ENCODE measurements at places on chromosomes 13 and 19. TPM values are rescaled to one million over a fixed set of nuclear protein-coding genes. Genes with fewer than 3 reads are reported as not detected.
A peak's percentile ranks its signal among the peaks of the same experiment; 100 is the strongest.

GPR42 gene
- not detected for total RNA-seq

PGLYRP1 gene
- not detected for total RNA-seq

FGF22 gene
- total RNA-seq, result 0.49 TPM

CYSLTR2 gene
- total RNA-seq, result 2.4 TPM

CEACAM21 gene
- total RNA-seq, result 34.9 TPM

KIR3DL2 gene
- total RNA-seq, result 1.6 TPM

ZNF561 gene
- total RNA-seq, result 45.1 TPM

CBY2 gene
- not detected for total RNA-seq

- H3K4me1 ChIP-seq, result no peaks in the 10 kb centered on the region
- H3K27ac ChIP-seq, result no peak overlapping the region
- no peak overlapping the region for H3K4me3 ChIP-seq
- no peak for DNase-seq
- H3K27me3 ChIP-seq, result no peaks in the 10 kb centered on the region
Measured at GRCh38 chr13:59452189-59452890, 711.4 kb downstream of the DIAPH3 start.

- peaks cover 7% of the 10 kb centered on the region for H3K4me1 ChIP-seq
- peak; percentile 86 for DNase-seq
- no peaks in the 10 kb centered on the region for H3K27me3 ChIP-seq
- no peak overlapping the region for H3K4me3 ChIP-seq
Measured at GRCh38 chr19:10390652-10391286, 10.4 kb upstream of the TYK2 start.

DNA sequence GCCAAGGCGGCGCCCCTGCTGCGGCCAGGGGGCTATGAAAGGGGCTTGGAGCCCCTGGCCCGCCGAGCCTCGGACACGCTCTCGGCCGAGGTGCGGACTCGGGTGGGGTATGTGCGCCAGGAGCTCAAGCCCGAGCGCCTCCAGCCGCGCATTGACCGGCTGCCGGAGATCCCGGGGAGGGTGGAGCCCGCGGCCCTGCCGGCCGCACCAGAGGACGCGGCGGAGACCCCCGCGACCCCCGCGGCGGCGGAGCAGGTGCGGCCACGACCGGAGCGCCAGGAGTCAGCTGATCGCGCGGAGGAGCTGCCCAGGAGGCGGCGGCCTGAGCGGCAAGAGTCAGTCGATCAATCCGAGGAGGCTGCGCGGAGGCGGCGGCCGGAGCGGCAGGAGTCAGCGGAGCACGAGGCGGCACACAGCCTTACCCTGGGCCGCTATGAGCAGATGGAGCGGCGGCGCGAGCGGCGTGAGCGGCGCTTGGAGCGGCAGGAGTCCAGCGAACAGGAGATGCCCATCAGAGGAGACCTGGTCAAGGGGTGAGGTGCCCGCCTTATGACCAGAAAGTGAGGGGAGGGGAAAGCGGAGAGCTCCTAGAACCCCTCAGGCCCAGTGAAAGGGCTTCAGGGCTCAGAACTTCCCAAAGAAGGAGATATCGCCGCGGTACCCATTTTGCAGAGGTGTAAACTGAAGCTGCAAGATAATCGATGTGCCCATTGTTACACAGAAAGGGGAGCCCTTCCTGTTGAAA, 8.8 kb upstream of the SHKBP1 start:
- no peak overlapping the region for H3K27ac ChIP-seq
- H3K36me3 ChIP-seq, result no peaks in the 10 kb centered on the region
- peaks cover 32% of the 10 kb centered on the region for H3K4me1 ChIP-seq
- H3K4me3 ChIP-seq, result no peak overlapping the region
- no peak for DNase-seq

DNA sequence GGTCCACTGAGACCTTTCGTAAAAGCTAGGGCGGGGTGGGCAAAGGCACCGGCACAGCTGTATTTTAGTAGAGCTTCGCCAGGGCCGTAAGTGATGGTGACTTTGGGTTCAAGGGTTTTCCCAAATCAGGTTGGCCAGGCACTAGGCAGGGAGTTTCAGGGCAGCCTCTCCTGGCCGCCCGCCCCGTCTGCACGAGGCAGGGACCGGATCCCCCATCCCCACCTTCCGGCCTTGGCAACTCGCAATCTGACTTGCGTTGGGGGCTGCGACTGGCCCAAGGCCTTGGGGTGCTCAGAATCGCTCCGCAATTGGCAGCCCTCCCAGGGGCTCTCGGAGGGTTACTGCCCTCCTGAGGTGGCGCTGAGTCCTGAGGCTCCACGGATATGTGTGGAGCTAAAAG, 4.1 kb upstream of the ZIC5 start:
- no peak overlapping the region for H3K4me3 ChIP-seq
- H3K4me1 ChIP-seq, result peaks cover 43% of the 10 kb centered on the region
- no peaks in the 10 kb centered on the region for H3K36me3 ChIP-seq
- no peak overlapping the region for H3K27ac ChIP-seq

GRCh38 chr13:26968431-26969341, 202.9 kb downstream of the USP12 start:
- H3K27me3 ChIP-seq, result no peaks in the 10 kb centered on the region
- no peak overlapping the region for H3K27ac ChIP-seq
- H3K4me3 ChIP-seq, result no peak overlapping the region
- H3K36me3 ChIP-seq, result no peaks in the 10 kb centered on the region
- peaks cover 4% of the 10 kb centered on the region for H3K4me1 ChIP-seq
- DNase-seq, result no peak

DNA sequence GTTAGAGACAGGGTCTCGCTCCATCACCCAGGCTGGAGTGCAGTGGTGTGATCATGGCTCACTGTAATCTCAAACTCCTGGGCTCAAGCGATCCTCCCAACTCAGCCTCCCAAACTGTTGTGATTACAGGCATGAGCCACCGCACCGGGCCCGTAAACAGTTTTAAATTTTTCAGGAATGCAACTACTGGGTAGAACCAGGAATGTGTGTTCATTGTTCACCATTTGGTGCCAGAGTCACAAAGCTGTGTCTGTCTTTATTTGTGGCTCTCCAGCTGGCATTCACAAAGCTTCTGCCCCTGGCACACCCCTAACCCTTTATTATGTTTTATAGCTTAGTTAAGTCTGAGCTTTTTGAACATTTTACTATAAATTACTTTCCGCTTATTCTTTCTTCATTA, 19.8 kb upstream of the ACP7 start:
- H3K27me3 ChIP-seq, result no peaks in the 10 kb centered on the region
- H3K27ac ChIP-seq, result no peak overlapping the region
- H3K4me1 ChIP-seq, result peaks cover 6% of the 10 kb centered on the region
- no peak for DNase-seq
- no peak overlapping the region for H3K4me3 ChIP-seq

- no peak overlapping the region for H3K27ac ChIP-seq
- no peak for DNase-seq
- H3K4me3 ChIP-seq, result peak overlapping the region; percentile 12
- peaks cover 11% of the 10 kb centered on the region for H3K4me1 ChIP-seq
- peaks cover 32% of the 10 kb centered on the region for H3K27me3 ChIP-seq
- no peaks in the 10 kb centered on the region for H3K36me3 ChIP-seq
Measured at GRCh38 chr19:7596211-7596937, 711 bp downstream of the CAMSAP3 start.

GRCh38 chr19:44455100-44455499, 6.8 kb upstream of the ZNF229 start:
- no peaks in the 10 kb centered on the region for H3K27me3 ChIP-seq
- DNase-seq, result no peak
- H3K27ac ChIP-seq, result no peak overlapping the region
- H3K36me3 ChIP-seq, result no peaks in the 10 kb centered on the region

- H3K27ac ChIP-seq, result no peak overlapping the region
- H3K36me3 ChIP-seq, result peaks cover 92% of the 10 kb centered on the region
- DNase-seq, result no peak
- H3K4me1 ChIP-seq, result peaks cover 41% of the 10 kb centered on the region
- H3K27me3 ChIP-seq, result no peaks in the 10 kb centered on the region
Measured at GRCh38 chr19:14402332-14403144, 16.6 kb downstream of the DDX39A start.

- H3K27ac ChIP-seq, result no peak overlapping the region
- no peak for DNase-seq
- H3K4me3 ChIP-seq, result no peak overlapping the region
Measured at GRCh38 chr13:93388701-93389100, 162.1 kb downstream of the GPC6 start.

DNA sequence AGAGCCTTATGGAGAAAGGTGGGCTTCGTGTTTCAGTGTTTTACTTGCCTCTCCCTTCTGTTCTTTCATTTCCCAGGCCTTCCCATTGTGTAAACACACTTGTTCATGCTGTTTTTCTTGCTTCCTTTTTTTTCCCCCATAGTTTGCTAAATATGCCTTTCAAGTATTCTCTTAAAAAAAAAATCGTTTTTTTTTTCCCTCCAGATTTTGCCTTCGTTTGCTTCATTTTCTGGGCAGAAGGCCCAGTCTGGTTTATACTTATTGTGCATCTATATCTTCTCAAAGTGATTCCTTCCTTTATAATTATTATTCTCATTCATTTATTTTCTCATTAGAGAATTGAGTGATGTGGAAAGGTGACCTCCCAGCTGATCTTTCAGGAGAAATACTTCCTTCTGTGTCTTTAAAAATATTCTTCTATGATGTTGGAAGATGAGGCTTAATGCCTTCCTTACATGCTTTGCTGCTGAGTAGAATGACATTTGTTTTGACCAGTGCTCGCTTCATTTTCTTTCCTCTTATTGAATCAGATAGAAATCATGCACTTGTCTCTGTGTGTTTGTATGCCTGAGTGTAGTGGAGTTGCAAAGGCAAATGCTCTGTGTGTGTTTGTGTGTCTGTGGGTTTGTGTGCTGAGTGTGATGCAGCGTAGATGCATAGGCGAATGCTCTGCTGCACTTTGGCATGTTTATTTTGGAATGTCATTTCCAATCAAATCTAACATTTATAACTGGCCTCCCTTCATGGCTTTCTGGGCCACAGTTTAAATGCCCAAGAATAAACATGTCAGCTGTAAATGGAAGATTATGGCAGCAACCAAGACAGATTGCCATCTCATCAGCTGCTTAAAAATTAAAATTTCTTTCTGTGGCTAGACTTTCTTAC, 591.4 kb downstream of the FGF9 start:
- no peak overlapping the region for H3K27ac ChIP-seq
- no peak overlapping the region for H3K4me3 ChIP-seq
- no peak for DNase-seq

DNA sequence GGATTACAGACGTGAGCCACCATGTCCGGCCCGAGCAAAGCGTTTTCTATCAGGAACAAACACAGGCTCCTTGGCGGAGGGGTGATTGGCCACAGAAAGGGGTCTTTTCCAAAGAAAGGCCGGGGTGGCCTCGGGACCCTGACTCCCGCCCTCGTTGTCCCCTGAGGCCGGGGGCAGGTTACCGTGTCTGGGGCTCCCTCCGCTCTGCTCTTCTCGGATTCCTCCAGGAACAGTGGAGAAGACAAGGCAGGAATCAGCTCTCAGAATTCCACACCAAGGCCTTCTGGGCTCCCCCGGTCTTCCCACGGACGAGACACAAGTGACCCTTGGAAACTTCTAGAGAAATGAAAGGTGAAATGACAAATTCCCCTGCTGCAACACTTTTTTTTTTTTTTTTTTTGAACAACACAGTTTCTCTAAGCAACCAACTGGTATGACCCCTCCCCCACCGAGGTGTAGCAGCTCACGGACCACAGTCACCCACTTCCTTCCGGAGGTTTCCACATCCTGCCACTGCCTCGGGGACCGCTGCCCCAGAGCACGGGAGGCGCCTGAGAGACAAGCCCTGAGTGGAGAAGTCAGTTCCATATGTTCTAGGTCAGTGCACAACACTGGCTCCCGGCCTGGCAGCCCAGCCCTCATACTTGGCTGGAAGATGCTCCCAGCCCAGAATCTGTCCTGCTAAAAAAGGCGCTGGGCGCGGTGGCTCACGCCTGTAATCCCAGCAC, 11.0 kb downstream of the MOB3A start:
- peak overlapping the region; percentile 99 for H3K4me3 ChIP-seq
- DNase-seq, result peak; percentile 99
- H3K27ac ChIP-seq, result peak overlapping the region; percentile 97
- no peaks in the 10 kb centered on the region for H3K27me3 ChIP-seq
- H3K36me3 ChIP-seq, result peaks cover 14% of the 10 kb centered on the region

GRCh38 chr19:28208745-28209144, 1004.2 kb downstream of the UQCRFS1 start:
- no peaks in the 10 kb centered on the region for H3K36me3 ChIP-seq
- no peak overlapping the region for H3K27ac ChIP-seq
- no peak overlapping the region for H3K4me3 ChIP-seq
- no peak for DNase-seq

DNA sequence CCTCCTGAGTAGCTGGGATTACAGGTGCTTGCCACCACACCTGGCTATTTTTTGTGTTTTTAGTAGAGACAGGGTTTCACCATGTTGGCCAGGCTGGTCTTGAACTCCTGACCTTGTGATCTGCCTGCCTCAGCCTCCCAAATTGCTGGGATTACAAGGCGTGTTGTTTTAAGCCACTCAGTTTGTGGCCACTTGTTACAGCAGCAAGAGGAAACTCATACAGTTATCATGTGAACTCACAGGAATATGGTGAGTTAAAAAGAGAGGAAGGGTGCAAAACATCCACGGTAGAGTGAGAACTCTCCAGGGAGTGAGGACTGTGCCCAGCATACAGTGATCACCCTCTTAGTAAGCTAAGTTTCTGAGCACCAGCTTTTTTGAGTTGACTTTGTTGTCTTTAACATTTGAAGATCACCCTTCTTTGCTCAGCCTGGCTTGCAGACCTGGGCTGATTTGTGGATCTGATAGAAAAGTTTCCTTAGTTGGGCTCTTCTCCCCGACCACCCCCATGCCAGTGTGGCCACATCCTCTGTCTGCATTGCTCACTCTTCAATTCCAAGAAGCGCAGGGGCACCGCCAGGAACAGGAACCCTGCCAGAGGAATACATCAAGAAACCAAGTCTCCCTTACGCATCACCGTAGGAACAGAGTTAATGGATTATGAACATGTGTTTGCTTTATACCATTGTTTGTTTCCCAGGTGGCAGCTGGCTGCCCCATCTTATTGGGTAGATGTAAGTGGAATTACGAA, 16.0 kb downstream of the ALOX5AP start:
- H3K4me1 ChIP-seq, result peaks cover 5% of the 10 kb centered on the region
- H3K36me3 ChIP-seq, result peaks cover 77% of the 10 kb centered on the region
- no peak for DNase-seq
- no peak overlapping the region for H3K27ac ChIP-seq

DNA sequence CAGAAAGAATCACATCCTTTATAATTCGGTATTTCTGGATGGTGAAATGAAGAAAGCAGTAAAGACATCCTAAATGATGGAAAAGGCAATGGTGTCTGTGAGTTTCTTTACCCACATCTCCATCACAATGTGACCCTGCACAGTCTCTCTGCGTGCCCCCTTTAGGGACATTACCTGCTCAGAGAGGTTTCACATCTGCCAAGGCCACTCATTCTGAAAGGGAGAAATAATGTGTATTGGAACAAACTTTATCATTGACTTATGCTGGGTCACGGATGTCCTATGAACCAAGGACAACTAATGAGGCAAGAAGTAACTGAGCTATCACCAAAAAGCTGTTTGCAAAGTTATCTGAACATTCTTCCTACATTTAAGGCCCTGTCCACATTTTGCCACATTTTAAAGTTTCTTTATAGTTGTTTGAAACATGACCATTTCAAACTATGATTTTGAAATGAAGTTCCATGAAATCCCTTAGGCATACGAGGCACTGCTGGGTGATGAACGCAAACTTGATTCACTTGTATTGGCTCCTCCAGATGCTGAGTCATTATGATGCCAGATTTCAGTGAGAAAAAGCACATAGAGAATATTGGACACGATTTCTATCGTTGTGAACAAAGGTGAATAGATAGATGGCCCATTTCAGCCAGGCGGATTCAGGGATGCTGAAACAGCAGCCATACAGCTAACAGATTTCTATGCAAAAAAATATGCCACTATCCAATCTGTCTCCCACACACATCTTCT, 63.5 kb upstream of the HMGB1 start:
- DNase-seq, result no peak
- no peak overlapping the region for H3K4me3 ChIP-seq
- no peaks in the 10 kb centered on the region for H3K4me1 ChIP-seq
- no peaks in the 10 kb centered on the region for H3K27me3 ChIP-seq
- no peak overlapping the region for H3K27ac ChIP-seq
